ENCODE measurements at places on chromosomes 5 and 9. TPM values are rescaled to one million over a fixed set of nuclear protein-coding genes. Genes with fewer than 3 reads are reported as not detected.

Gene SPARC
- 4,089 TPM for total RNA-seq

Gene POU5F2
- 1.3 TPM for total RNA-seq

Gene OLFM1
- total RNA-seq = 4.8 TPM

Gene TEX48
- total RNA-seq = not detected

Gene AGXT2
- total RNA-seq = 8.0 TPM

Gene LRRC8A
- 28.8 TPM for total RNA-seq

Gene DMRTA1
- total RNA-seq = 1.6 TPM

Gene TMEM252
- 0.16 TPM for total RNA-seq

Gene SHOC1
- 0.37 TPM for total RNA-seq

Gene CCDC192
- total RNA-seq = not detected

Gene CCL27
- not detected for total RNA-seq

Gene OLFML2A
- total RNA-seq = 2.6 TPM

Gene ZMYND19
- 24.3 TPM for total RNA-seq

Gene TMEM232
- total RNA-seq = 2.4 TPM

Gene MBLAC2
- total RNA-seq = 6.8 TPM

Gene CMYA5
- total RNA-seq = 3.5 TPM

Gene PCDHGB3
- total RNA-seq = not detected

Gene ZDHHC11B
- total RNA-seq = 0.16 TPM

All from hepatocyte (in vitro differentiated cells).